A549 treated with AZD2906 at 1 μM for 4 hours (cell line): ENCODE measurements at places on chromosomes 2 and 18. TPM values are rescaled to one million over a fixed set of nuclear protein-coding genes. Genes with fewer than 3 reads are reported as not detected.

The FAM237A gene
- not detected in 5 replicates for total RNA-seq

The TNP1 gene
- total RNA-seq: not detected in 5 replicates

The GCG gene
- total RNA-seq: 0.05 TPM in 1 of 5 replicates, not detected in the others

The PRKRA gene
- 27.0 to 31.4 TPM (median 27.5 TPM) in 5 replicates for total RNA-seq

The SPR gene
- total RNA-seq: 90.8 to 137 TPM (median 128 TPM) in 5 replicates

The TACR1 gene
- total RNA-seq: 0.02 to 0.13 TPM (median 0.05 TPM) in 5 replicates

The HOXD9 gene
- 0.83 to 1.6 TPM (median 1.2 TPM) in 5 replicates for total RNA-seq

The AQP12A gene
- not detected in 5 replicates for total RNA-seq

The TNFAIP6 gene
- 0.51 to 0.89 TPM (median 0.87 TPM) in 5 replicates for total RNA-seq

The ATP8B1 gene
- total RNA-seq: 5.5 to 7.6 TPM (median 6.3 TPM) in 5 replicates

The SERPINB10 gene
- total RNA-seq: not detected in 5 replicates

The CDH2 gene
- 35.6 to 54.6 TPM (median 43.0 TPM) in 5 replicates for total RNA-seq

The C2orf78 gene
- not detected in 5 replicates for total RNA-seq

The ANO7 gene
- 1.6 to 2.0 TPM (median 1.9 TPM) in 5 replicates for total RNA-seq

The IGFBP5 gene
- 0.13 to 0.20 TPM (median 0.16 TPM) in 5 replicates for total RNA-seq

The UGT1A9 gene
- 3.3 to 5.5 TPM (median 3.7 TPM) in 5 replicates for total RNA-seq

The TMEM169 gene
- 0.22 to 0.37 TPM (median 0.29 TPM) in 5 replicates for total RNA-seq

The SPATA3 gene
- total RNA-seq: not detected in 5 replicates

The CYBRD1 gene
- total RNA-seq: 24.8 to 32.5 TPM (median 30.7 TPM) in 5 replicates

The GNLY gene
- 0.20 to 0.45 TPM (median 0.35 TPM) in 4 of 5 replicates, not detected in the other for total RNA-seq

The CDH20 gene
- total RNA-seq: 0.05 TPM in 1 of 5 replicates, not detected in the others

The ASXL3 gene
- total RNA-seq: not detected in 5 replicates
